ENCODE measurements at places on chromosomes 6 and 20.

DNA sequence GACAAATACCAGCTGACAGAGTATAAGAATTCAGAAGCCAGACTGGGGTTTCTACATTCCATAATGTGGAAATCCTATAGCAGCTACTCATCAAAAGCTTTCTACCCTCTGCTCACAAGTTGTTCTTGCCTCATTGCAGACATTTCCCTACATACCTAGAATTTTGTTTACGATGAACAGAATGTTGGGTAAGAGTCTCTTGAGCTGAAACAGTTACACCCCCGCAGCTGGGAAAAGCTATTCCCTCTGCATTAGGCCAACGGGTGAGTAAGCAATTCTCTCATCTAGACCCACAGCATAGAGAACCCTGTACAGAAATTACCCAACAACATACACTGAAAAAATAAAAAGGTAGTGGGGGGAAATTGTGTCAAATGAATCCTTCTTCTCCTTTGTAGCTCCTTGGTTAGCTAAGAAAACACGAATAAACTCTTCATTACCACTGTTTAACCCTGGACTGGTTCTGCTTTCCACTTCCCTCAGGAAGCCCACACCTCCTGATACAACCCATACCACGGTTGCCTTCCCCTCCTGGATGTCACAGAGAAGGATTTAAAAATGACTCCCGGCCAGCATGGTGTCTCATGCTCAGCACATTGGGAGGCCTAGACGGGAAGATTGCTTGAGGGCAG lies 215.0 kb upstream of the SHLD1 start:
- peak; percentile 69 for DNase-seq

- no peak for DNase-seq
These were observed 39.7 kb downstream of the PIM1 start for GRCh38 chr6:37209461-37210205.

- DNase-seq, result no peak
These were observed 12.4 kb downstream of the CST3 start for GRCh38 chr20:23625236-23625964.

GRCh38 chr20:57013741-57014140 lies 252.7 kb downstream of the BMP7 start:
- no peak for DNase-seq

DNA sequence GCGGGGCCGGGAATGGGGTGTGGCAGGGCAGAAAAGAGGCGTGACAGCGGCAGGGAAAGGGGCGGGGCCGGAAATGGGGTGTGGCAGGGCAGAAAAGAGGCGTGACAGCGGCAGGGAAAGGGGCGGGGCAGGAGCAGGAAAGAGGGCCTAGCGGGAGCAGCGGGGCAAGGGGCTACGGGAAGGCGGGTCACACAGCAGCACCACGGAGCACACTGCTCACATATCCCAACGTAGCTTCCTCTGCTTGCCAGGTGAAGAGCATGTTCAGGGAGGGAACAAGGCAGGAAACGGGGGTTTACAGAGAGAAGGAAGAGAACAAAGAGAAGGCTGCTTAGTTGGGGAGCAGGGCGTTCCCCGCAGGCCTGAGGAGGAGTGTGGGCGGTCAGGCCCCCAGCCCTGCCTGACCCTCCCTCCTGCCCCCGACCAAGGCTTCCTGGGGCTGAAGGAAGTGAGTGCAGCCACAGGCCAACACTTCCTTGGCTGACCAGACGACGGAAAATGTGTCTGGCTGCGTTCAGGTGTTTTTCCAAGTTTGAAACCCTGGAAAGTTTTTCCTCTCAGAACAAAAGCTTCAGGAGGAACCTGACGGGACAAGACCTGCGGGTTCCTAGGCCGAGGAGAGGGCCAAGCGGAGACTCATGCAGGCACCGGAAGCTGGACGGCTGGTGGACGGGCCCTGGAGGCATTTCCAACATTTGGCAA lies 13.8 kb downstream of the UCKL1 start:
- no peak for DNase-seq

GRCh38 chr6:37171201-37171969 lies 1.4 kb downstream of the PIM1 start:
- no peak for DNase-seq

GRCh38 chr6:7153789-7154188 lies 46.0 kb downstream of the RREB1 start:
- DNase-seq, result no peak

- DNase-seq, result no peak
These were observed 90.8 kb upstream of the HDAC2 start for GRCh38 chr6:114061741-114062140.

- no peak for DNase-seq
These were observed 9.7 kb upstream of the MMS22L start for GRCh38 chr6:97292671-97293070.

GRCh38 chr20:15475483-15475882 lies 1097.8 kb downstream of the KIF16B start:
- no peak for DNase-seq

- DNase-seq, result no peak
These were observed 135.3 kb upstream of the DEFB112 start for GRCh38 chr6:50185006-50185405.

GRCh38 chr6:106750946-106751345 lies 121.6 kb downstream of the QRSL1 start:
- no peak for DNase-seq

DNA sequence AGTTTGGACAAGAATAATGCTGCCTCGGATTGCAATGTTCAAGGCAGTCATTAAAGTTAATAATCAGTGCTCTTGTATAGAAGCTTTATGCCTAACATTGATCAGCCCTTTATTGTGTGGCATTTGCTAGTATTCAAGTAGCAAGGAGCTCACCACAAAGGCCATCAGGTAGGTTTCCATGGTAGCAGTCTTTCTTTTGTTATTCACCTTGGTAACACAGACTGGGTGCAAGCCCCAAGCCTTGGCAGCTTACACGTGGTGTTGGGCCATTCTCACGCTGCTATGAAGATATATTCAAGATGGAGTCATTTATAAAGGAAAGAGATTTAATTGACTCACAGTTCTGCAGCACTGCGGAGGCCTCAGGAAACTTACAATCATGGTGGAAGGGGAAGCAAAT lies 149.3 kb downstream of the ADAT2 start:
- no peak for DNase-seq

DNA sequence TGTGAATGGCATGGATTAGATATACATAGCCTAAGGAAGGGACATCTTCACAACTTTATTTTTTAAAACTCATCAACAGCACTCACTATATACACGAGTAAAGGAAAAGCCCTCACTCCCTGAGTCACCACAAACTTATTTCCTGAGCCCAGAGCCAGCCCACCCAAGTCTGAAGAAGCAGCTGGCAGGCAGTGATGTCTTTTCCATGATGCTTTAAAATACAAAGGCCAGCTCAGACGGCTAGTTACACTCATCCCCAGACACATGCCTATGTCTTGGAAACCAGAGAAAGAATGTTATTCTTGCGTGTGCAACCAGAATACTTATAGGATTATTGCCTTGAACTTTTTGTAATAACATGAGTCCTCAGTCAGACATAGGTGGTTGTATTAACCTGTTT lies 114.4 kb downstream of the ADGRG6 start:
- no peak for DNase-seq

- no peak for DNase-seq
These were observed 166.8 kb downstream of the DST start for GRCh38 chr6:56475736-56476457.

DNA sequence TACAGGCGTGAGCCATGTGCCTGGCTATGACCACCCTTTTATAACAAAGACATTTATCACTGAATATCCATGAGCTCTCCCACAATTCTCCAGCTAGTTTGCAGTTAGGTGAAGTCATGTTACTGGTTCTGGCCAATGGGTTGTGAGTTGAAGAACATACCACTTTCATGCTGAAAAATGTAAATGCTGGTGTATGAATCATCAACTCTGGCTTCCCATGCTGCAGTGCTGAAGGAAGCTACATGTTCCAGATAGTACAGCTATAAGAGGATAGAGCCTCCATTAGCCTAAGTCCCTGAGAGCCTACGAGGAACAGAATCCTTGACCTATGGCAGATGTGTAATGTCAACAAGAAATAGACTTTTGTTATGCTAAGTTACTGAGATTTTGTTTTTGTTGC lies 180.4 kb downstream of the BTBD9 start:
- DNase-seq, result no peak

GRCh38 chr6:7445101-7445500 lies 55.5 kb downstream of the RIOK1 start:
- no peak for DNase-seq

DNA sequence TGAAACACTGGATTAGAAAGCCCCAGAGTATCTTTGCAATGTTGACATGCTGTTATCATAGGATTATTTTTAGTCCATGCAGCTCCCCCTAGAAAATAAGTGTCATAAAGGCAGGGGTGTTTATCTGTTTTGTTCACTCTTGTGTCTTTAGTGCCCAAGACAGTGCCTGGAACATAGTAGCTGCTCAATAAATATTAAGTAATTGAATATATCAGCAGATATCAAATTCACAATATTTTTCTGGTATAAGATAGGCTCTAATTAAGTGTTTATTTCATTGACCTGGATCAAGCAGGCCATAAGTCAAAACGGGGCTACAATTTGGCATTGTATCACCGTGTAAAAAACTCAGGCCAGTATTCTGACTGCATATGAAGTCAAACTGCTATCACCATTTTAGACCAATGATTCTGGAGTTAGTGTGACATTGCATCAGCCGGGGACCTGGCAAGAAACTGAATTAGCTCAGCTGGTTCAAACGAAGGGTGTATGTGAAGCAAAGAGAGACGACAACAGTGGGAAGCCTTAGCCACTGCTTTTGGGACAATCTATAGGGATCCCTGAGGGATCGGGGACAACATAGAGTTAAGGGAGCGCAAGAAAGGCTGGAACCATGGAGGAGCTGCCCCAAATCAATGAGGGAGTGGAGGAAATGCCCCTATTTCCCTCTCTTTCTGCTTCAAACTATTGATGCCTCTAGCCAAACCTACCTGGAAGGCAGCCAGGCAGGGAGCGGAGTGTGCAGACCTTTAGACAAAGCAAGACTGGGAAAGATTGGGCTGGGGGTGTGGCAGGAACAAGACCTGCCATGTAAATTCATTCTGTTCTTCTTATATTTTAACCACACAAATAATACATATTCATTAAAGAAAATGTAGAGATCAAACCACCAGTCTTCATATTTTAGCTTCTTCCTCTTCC lies 112.2 kb downstream of the PLEKHG1 start:
- DNase-seq, result no peak

GRCh38 chr6:168200571-168201134 lies 118.9 kb downstream of the DACT2 start:
- no peak for DNase-seq

DNA sequence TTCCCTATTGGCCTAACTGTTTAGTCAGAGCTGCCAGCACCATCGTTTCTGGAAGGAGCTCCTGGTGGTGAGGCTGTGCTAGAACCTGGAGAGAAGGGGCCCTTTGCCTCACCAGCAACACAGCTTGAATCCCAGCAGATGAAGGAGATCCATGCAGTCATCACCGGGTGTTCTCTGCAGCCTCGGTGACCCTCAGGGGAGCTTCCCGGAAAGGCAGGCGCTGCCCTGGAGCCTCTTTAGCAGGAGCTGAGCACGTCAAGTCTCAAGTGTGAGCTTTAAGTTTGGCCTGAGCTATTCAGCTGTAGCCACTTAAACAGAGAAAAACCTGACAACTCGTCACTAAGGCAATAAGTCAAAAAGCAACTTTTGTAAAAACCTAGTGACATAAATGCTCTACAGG lies 181.2 kb upstream of the FOXQ1 start:
- no peak for DNase-seq

DNA sequence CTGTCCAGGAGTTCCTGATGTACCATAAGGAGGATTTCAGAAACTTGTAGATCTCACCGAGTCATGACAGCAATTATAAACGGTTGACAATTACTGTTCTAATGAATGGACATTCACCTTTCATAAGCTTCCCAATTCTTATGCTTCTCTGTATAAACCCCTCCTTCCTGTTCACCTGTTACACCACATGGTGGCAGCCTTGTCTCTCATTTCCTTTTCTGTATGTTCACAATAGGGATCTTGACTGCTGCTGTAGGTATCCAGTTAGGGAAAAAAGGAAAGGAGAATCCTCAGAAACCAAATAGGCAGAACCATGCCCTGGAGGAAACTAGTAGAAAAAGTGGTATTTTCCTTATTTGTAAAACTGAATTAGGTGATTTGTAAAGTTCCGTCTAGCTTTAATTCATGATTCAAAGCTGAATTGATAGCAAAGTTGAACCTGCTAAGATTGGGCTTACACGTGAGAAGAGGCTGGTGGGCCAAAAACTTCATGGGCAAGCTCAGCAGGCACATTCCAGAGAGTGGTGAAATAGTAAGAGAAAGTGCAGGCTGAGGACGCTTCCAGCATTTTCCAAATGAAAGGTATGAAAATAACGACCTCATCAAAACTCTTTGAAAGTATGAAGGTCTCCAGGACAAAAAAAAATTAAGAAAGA lies 29.0 kb upstream of the TBPL1 start:
- peak; percentile 50 for DNase-seq

GRCh38 chr6:103047567-103047966 lies 1654.1 kb downstream of the GRIK2 start:
- DNase-seq, result no peak

GRCh38 chr6:96934087-96934486 lies 9.6 kb downstream of the KLHL32 start:
- no peak for DNase-seq

DNA sequence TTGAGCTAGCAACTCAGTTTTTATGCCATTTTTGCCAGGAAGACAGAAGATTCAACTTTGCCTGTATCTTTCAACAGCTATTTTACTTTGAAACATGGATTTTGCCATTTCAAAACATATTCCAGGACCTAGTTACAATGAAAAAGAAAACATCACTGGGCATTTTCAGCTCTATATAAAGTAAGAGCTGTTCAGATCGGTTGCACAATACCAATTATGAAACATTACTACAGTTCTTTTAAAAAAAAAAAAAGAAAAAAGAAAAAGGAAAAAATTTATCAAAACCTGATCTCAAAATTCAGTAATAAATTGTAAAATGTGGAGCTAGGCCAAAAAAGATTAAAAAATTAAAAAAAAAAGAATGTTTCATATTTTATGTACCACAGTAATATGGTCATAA lies 15.6 kb downstream of the BCLAF1 start:
- no peak for DNase-seq

DNA sequence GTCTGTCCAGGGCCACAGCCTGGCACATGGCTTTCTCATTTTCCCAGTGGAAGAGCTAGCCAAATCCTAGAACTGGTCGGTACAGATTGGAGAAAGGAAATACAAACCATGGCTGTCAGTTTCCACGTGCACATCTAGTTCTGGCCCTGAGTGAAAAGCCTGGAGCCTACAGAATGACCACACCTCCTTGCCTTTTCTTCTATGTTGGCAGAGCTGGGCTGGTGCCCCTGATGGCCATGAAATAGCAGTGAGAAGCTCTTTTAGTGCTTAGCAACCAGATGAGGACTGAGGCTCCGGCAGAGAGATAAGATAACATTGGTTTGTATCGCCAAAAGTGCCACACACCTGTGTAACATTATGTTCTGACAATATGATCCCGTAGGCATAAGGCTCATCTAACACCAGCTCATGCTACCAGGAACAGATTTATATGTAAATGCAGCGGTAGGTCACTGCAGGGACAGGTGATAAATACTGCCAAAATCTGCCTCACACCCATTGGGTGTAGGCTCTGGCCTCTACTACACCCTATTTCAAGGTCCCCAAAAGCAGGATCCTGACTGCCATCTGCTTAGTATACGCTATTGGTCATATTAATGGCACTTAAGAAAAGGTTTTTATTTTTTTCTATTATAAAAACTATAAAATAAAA lies 39.9 kb upstream of the TBC1D7 start:
- DNase-seq, result no peak
